ENCODE measurements at places on chromosomes 11 and 22.

DNA sequence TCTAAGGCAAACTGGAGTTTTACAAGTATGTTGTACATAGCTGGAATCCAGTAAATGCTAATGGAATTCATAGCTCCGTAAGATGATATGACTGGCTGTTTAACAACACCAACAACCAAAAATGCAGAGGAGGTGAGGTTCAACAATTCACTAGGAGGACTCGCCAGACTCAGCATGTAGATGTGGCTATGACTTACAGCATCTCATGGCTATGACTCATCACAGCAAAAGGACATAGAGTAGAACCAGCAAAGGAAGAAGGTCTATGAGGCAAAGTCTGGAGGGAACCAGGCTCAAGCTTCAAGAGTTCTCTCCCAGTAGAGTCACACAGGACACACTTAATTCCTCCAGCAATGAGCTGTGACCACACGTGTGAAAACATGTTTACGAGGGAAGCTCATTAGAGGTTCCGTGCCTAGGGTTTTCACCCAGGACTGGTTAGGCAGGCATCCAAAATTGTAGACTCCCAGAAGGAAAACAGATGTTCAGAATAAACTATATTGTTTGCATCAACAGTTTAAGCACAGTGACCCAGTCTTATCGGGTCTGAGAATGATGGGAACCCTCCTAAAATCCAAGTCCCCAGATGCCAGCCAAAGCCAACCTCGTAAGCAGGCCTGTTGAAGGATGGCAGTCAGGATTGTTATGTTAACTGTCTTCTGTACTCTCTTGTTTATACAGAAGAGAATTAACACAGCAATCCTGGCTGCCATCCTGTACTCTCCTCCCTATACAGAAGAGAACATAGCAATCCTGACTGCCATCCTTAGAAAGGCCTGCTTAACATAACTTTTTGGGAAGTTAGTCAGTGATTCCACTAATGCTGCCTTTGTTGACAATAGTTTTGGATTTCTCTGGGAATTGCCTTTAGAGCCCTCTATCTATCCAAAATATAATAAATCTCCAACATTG, 116.6 kb downstream of the LARGE1 start:
- no peak for DNase-seq

GRCh38 chr11:3147257-3147619, 17.9 kb downstream of the OSBPL5 start:
- no peak for DNase-seq

GRCh38 chr22:30910358-30910757, 58.2 kb downstream of the MORC2 start:
- no peak for DNase-seq

DNA sequence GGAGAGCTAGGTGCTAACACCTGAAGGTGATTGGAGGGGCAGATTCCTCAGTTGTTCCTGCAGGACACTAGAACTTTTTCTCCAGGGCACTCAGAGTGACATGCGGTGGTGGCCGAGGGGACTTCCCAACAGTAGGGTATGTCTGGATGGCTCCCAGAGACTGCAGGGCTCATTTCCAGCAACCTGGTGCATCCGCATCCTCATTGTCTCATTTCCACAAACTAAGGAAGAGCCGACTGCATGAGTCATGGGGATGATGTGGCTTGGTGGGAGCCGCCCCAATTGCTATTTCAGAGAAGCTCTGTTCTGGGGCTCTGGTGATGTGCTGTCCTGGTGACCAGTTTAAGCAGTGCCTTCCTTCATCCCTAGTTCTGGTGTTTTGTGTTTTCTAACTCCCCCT, 2.8 kb upstream of the ROBO4 start:
- DNase-seq: no peak

GRCh38 chr22:40499209-40499623, 128.8 kb downstream of the SGSM3 start:
- no peak for DNase-seq

DNA sequence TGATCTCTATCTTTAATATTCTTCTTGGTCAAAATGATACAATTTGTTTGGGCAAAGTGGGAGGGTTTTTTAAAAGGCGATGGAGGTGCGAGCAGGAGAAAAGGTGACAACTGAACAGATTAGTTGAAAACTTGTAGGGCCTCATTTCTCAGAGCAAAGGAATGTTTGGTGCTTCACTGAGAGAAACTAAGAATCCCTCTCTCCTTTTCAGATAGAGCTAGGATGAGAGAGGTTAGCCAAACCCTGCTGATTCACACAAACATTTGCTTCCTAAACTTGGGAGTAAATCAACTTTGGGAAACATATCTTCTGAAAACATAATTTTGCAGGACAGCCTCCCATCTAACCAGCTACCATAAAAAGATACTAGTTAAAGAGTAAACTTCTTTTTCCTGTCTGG, 57.0 kb downstream of the PHF21A start:
- no peak for DNase-seq

Measured in GM18507 (cell line).